A549 treated with ZK216348 at 1 μM for 4 hours (cell line): ENCODE measurements at places on chromosomes 11 and 22. TPM values are rescaled to one million over a fixed set of nuclear protein-coding genes. Genes with fewer than 3 reads are reported as not detected.

Gene SMDT1
- 30.2 to 42.0 TPM (median 38.1 TPM) in 5 replicates for total RNA-seq

Gene TIGD3
- 0.39 to 1.2 TPM (median 1.1 TPM) in 5 replicates for total RNA-seq

Gene FAM83F
- total RNA-seq = not detected in 5 replicates

Gene SLC35E4
- 4.9 to 7.8 TPM (median 6.7 TPM) in 5 replicates for total RNA-seq

Gene FZD4
- total RNA-seq = 0.87 to 1.4 TPM (median 1.3 TPM) in 5 replicates
